Activated CD4-positive, alpha-beta T cell treated with anti-CD3 and anti-CD28 coated beads for 1 hour (primary cell): ENCODE measurements at places on chromosomes 2 and 18.

DNA sequence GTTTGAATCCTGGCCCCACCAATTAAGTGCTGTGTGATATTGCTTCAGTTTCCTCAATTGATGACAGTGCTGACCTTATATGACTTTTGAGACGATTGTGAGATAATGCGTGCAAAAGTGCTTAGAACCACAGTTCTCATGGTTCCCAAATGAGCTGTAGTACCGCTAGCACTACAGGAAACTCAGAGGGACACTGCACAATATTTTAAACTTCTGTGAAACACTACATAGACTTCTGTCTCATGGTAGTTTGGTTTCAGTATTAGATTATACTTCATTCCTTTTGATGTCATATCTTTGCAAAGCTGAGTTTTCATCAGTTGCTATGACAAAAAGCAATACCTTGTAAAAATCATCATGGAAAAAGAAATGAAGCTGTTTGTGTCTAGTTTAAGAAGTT, 368.0 kb downstream of the PARD3B start:
- no peak for DNase-seq

GRCh38 chr18:3294435-3295080, 32.6 kb downstream of the MYL12B start:
- no peak for DNase-seq

GRCh38 chr2:221423210-221423804, 148.8 kb downstream of the EPHA4 start:
- DNase-seq = no peak

- no peak for DNase-seq
Observed at GRCh38 chr18:10400534-10401307, 53.7 kb upstream of the APCDD1 start.

DNA sequence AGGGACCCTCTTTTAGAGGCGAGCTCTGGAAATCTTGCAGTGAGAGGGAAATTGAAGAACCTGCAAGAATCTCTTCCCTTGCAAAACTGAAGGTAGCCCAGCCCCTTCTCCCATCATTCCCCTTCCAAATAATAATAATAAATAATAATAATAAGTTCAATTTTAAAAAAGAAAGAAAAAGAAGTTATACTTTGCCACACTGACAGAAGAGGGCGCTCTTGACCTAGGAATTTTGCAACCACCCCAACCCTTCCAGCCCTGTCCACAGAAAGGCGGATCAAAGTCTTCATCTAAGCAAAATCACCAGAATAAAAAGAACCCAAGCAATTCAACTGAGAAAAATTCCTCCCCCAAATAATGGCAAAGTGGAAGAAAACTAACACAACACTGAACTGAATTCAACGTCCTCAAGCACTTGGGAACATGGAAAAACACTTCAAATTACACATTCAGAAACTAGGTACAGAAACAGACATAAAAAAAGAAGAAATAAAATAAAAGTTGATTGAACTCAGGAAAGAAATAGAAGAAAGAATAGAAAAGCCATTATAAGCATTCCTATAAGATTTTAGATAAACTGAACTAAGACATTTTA, 98.9 kb upstream of the GLS start:
- no peak for DNase-seq

GRCh38 chr2:61354543-61355197, 116.2 kb downstream of the USP34 start:
- no peak for DNase-seq

DNA sequence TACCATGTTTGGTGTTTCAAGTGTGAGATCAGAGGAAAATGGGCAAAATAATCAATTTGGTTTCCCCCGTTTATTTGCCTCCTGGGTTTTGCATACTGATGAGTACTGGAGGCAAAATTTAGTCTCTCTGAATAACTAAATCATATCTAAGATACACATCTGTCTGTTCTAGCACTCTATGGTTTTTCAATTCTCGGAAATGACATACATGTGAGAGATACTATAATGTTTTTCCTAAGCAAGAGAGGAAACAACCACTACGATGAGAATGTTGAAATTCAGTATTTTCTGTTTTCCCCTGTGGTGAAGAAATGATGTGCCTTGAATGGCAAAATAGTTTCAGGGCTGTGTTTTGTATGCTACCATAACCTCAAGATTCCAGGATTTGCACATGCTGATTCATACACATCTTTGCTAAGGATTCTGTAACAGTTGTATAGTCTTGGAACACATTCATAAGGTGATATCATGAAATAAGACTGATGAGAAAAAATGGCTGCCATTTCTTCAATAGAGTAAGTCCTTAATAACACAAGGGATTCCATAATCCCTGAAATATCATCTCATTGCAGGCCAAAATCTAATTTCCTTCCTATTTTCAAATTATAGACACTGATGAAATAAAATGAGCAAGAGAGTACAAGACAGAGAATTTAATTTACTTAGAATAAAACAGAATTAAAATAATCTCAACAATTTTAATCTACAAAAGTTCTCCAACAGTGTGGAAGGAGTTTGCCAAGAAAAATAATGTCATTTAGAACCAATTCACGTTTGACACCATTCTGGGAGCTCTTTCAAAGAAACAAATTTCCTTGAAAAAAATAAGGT, 316.6 kb downstream of the FIGN start:
- no peak for DNase-seq

GRCh38 chr2:212223696-212224095, 314.9 kb downstream of the ERBB4 start:
- DNase-seq = no peak

DNA sequence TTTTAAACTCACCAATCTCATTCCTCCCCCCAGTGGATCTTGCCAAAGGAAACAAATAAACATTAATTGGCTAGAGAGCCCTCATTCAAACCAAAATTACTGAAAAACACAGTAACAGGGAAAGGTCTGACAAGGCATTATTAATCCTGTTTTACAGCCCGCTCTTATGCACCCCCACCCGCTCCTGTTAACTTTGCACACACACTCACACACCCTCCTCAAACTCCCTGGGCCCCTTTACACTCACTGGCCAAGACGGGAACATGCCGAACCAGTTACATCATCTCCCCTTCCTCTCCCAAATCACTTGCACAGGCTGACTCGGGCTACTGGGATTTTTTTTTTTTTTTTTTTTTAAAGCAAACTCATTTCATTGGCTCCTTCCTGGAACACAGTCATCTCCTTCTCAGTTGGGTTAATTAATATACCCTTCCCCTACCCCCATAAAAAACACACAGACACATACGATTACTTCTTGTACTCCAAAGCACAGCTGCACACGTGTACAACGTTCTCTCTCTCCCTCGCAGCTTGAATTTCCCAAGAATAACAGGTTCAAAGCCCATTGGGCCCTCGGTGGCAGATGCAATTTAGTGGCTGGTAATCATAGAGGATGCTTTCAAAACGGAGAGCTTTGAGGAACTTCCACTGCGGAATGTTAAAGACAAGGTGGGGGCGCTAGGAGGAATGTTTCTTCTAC, 31.8 kb downstream of the KLF7 start:
- DNase-seq = no peak

GRCh38 chr2:83959266-83959665, 499.8 kb downstream of the SUCLG1 start:
- DNase-seq = no peak

- no peak for DNase-seq
Observed at GRCh38 chr2:25614711-25615110, 58.7 kb downstream of the DTNB start.

DNA sequence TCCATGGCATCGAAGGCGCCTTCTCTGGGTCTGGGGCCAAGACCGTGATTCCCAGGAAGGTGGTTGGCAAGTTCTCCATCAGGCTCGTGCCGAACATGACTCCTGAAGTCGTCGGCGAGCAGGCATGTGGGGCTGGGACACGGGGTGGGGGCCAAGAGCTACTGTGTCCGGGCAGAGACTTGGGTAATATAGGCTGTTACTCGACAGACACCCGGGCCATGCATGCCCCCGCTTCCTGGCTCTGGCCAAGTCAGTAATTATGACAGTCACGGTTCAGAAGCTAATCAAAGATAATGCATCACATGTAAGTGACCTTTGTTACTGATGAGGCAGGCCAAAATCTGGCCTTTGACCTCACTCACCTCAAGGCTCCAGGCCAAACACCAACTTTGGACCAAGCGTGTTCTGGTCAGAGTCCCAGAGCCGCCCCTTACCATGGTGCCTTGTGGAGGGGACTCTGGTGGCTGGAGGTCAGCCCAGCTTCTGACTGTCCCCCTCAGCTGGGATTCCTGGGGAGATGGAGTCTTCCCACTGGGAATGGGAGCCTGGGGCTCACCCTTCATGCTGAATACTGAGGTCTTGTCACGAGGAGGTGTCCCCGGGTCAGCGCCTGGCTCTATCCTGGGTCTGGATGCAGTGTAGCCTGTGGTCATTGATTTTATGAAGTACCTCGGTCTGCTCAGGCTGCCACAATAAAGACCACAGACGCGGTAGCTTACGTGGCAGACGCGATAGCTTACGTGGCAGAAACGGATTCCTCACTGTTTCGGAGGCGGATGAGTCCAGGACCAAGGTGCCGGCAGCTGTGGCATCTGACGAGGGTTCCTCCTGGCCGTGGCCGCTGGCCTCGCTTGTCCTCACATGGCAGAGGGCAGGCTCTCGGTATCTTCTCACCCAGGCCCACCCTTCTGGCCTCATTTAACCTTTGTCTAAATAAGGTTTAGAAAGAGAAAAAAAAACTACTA, 17.7 kb upstream of the CNDP1 start:
- DNase-seq = no peak

- DNase-seq = no peak
Observed at GRCh38 chr2:235006986-235007385, 55.2 kb downstream of the SH3BP4 start.

GRCh38 chr18:63363951-63364350, 3.1 kb downstream of the KDSR start:
- no peak for DNase-seq

DNA sequence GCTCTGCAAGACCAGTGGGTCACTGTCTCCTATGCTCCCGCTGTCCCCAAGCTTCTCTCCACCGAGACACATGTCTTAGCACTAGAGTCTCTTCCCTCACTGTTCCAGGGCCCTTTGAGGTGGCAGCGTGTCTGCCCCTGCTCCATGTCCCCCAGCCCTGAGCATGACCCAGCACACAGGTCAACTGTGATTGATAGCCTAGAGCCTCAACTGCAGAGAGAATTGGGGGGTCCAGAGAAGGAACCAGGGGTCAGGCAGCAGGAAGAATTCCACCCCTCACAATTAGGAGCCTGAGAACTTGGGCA, 54.6 kb upstream of the ODC1 start:
- DNase-seq = no peak

- no peak for DNase-seq
Observed at GRCh38 chr2:137952586-137953129, 11.6 kb upstream of the HNMT start.

- DNase-seq = no peak
Observed at GRCh38 chr18:36536426-36536825, 238.9 kb downstream of the FHOD3 start.

GRCh38 chr2:128666596-128666995, 347.9 kb upstream of the HS6ST1 start:
- no peak for DNase-seq

DNA sequence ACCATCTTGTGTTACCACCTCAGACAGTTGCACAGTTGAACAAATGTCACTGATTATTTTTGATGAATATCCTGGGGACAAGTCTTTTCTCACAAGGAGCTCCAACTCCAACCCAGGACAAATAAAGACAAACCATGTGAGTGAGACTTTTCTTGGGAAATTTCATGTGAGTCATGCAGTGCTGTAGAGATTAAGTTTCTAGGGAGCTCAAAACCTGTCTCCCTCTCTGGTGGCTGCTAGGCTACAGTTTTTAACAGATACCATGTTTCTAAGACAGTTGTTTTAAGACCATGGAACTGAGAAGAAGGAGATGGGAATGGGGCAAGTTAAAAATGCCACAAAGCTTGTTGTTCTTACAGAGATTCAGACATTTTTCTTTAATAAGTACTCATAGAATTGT, 255.5 kb downstream of the RIT2 start:
- DNase-seq = no peak

GRCh38 chr2:177393203-177393755, 706 bp downstream of the AGPS start:
- DNase-seq = no peak

GRCh38 chr2:236714080-236714479, 144.5 kb downstream of the ACKR3 start:
- DNase-seq = no peak

DNA sequence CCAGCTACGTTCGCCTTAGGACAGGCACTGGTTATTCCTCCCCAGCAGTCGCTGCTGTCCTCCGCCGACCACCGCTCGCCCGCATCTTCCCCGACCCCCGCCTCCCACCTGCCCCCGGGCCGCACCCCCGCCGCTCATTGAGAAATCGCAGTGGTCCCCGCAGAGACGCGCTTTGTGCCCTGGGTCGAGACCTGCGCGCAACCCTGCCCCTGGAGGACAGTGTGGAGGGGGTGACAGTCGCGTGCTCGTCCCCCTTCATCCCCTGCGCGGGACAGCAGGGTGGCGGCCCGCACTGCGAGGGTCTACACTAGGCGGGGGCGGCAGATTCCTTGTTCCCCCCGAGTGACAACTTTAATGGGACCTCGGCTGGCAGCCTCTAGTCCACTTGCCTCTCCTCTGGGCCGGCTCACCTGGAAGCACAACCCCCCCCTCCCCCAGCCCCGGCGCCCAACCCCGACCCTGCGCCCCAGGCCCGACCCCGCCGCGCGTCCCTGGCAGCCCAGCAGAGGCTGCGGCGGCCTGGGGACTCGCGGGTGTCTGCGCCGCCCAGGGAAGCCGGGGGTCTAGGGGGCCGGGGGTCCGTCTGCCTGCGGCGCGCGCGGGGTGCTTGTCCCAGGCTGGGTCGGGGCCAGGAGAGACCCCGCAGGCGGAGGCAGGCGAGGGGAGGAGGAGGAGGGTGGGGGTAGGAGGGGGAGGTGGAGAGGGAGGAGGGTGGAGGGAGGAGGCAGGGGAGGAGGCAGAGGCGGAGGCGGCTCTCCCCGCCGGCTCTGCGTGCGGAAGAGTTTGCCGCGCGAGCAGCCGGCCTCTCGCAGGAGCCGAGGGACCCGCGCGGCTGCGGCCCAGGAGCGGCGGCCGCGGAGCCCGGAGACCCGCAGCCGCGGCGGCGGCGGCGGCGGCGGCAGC, at the start of gene NPAS2:
NPAS2 (plus strand) TSS at position 770 of the 903 bp plus-strand sequence. CDS start 84,616 bp downstream, outside the sequence.
- DNase-seq = no peak

DNA sequence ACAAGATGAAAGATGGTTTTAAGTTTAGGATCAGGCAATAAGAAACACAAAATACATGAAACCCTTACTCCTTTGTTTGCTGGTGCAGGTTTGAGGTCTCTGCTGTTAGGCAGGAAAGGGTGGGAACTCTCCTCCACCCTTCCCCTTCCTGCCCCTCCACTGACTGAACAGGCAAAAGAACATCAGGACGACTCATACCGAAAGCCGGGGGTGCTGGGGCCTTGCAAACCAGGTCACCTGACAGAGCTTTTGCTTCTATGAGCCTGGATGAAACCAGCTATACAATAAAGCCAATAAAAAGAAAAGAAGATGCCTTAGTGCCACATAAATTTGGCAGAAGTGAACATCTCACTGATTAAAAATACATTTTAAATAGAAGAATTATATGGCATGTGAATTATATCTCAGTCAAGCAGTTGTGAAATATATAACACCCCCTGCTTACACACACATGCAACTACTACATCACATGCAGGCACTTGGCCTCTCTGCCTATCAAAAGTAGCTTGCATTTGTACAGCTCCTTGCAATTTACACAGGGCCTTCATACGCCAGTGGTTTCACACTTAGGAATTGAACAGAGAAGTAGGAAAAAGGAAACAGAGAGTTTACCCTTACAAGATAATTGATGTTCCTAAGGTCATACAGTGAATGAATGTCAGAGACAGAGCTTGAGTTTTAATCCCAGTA, 215.1 kb upstream of the TRIB2 start:
- peak; percentile 38 for DNase-seq
